Muscle of leg (tissue), 16 donors: ENCODE measurements at places on chromosomes 2 and 18. TPM values are rescaled to one million over a fixed set of nuclear protein-coding genes. Genes with fewer than 3 reads are reported as not detected.

LYPD6B gene
- total RNA-seq: not detected

PSTPIP2 gene
- 2.0 TPM for total RNA-seq

NEURL3 gene
- total RNA-seq: 0.13 TPM

ARHGAP15 gene
- 11.5 TPM for total RNA-seq

SMAD7 gene
- total RNA-seq: 9.7 TPM

IL1F10 gene
- total RNA-seq: not detected

C2orf76 gene
- total RNA-seq: 11.9 TPM

CYP26B1 gene
- 11.7 TPM for total RNA-seq

SPP2 gene
- not detected for total RNA-seq

BOLL gene
- total RNA-seq: 0.62 TPM

PRSS56 gene
- 2.6 TPM for total RNA-seq
